Esophagus muscularis mucosa (tissue), 4 donors: ENCODE measurements at places on chromosomes 13 and 19. TPM values are rescaled to one million over a fixed set of nuclear protein-coding genes. Genes with fewer than 3 reads are reported as not detected.

GRCh38 chr19:52651956-52652355 lies 13.8 kb upstream of the ZNF83 start:
- H3K27ac ChIP-seq: no peak overlapping the region
- H3K27me3 ChIP-seq: no peaks in the 10 kb centered on the region
- no peak overlapping the region for H3K4me3 ChIP-seq
- peaks cover 16% of the 10 kb centered on the region for H3K4me1 ChIP-seq
- H3K36me3 ChIP-seq: peaks cover 62% of the 10 kb centered on the region

- H3K4me1 ChIP-seq: peaks cover 9% of the 10 kb centered on the region
- DNase-seq: no peak
- H3K4me3 ChIP-seq: no peak overlapping the region
- no peaks in the 10 kb centered on the region for H3K27me3 ChIP-seq
- peaks cover 10% of the 10 kb centered on the region for H3K36me3 ChIP-seq
These were observed 5.3 kb upstream of the CD79A start for GRCh38 chr19:41871573-41872383.

DNA sequence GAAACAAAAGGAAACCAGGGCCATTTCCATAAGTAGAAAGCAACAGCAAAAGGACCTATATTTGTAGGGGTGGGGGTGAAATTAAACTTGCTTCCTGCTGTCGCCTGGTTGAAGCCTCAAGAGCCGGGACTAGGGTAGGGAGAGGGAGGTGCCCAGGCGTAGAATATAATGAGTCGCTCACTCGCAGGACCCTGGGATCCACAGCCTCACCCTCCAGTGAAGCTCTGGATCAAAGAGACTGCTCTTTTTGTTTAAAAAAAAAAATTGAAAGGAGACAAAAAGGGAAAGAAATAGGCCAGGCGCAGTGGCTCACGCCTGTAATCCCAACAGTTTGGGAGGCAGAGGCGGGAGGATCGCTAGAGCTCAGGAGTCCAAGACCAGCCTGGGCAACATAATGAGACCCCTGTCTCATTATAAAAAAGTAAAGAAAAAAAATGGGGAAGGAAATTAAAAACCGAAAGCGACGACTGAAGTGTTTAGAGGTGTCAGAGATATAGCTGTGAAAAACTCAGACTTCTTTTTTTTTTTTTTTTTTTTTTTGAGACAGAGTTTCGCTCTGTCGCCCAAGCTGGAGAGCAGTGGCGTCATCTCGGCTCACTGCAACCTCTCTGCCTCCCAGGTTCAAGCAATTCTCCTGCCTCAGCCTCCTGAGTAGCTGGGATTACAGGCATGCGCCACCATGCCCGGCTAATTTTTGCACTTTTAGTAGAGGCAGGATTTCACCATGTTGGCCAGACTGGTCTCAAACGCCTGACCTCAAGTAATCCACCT lies 10.9 kb upstream of the ADGRE5 start:
- H3K36me3 ChIP-seq: no peaks in the 10 kb centered on the region
- peaks cover 33% of the 10 kb centered on the region for H3K4me1 ChIP-seq
- H3K4me3 ChIP-seq: no peak overlapping the region
- H3K27ac ChIP-seq: peak overlapping the region; percentile 80

GRCh38 chr13:26062853-26063444 lies 11.1 kb upstream of the SHISA2 start:
- no peak overlapping the region for H3K27ac ChIP-seq
- H3K4me1 ChIP-seq: no peaks in the 10 kb centered on the region
- H3K36me3 ChIP-seq: no peaks in the 10 kb centered on the region
- peaks cover 7% of the 10 kb centered on the region for H3K27me3 ChIP-seq
- peak; percentile 45 for DNase-seq

- H3K4me3 ChIP-seq: no peak overlapping the region
- H3K27me3 ChIP-seq: no peaks in the 10 kb centered on the region
- H3K36me3 ChIP-seq: peaks cover 15% of the 10 kb centered on the region
These were observed 117.2 kb downstream of the ATP11A start for GRCh38 chr13:112806739-112807652.

DNA sequence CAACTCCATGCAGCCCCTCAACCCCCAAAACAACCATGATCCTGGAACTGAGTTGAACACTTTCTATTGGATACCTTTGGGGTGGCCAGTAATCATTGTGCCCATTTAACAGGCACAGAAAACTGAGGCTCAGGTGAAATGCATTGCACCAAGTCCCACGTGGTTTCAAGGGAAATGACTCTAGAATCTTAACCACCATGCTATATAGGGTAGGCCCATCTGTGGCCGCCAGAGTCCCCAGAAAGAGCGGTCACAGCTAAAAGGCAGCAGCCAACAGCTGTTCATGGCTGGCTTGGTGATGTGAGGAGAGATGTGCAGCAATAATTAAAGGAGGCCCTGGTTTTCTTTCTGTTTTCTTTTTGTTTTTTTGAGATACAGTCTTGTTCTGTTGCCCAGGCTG lies 2.6 kb downstream of the CNN1 start:
- peak overlapping the region; percentile 89 for H3K4me3 ChIP-seq
- H3K27me3 ChIP-seq: no peaks in the 10 kb centered on the region
- peak overlapping the region; percentile 97 for H3K27ac ChIP-seq

- no peaks in the 10 kb centered on the region for H3K36me3 ChIP-seq
- peaks cover under 1% of the 10 kb centered on the region for H3K4me1 ChIP-seq
- no peak for DNase-seq
- no peak overlapping the region for H3K4me3 ChIP-seq
- H3K27ac ChIP-seq: no peak overlapping the region
These were observed 21.2 kb upstream of the SCEL start for GRCh38 chr13:77514336-77514726.

DNA sequence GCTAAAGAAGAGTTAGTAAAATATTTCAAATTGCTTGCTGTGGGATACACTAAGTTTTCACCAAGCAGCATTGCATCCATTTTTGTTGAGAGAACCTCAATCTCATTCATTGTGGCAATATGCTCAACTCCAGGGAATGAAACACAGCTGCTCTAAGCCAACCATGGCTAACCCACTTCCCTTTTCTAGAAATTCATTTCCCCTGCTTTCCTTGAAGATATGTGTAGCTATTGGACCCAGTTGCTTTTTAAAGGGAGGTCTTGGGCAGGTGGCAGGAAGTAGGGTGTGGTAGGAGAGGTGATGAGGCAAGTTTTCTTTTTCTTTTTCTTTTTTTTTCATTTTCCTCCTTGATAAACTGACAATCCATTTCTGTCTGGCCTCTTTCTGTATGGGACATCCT lies 452.2 kb downstream of the FGF14 start:
- no peaks in the 10 kb centered on the region for H3K4me1 ChIP-seq
- H3K4me3 ChIP-seq: no peak overlapping the region
- H3K36me3 ChIP-seq: no peaks in the 10 kb centered on the region

- peaks cover 30% of the 10 kb centered on the region for H3K4me1 ChIP-seq
- H3K36me3 ChIP-seq: no peaks in the 10 kb centered on the region
- no peak for DNase-seq
- H3K27me3 ChIP-seq: no peaks in the 10 kb centered on the region
These were observed 101.7 kb downstream of the TNFRSF19 start for GRCh38 chr13:23671897-23672296.

Gene DENND1C
- 0.13 TPM for total RNA-seq

Gene ZNF497
- 1.1 TPM for total RNA-seq
